NCI-H1048 (cell line): ENCODE measurements at places on chromosomes 12 and 14.

- DNase-seq, result no peak
Observed at GRCh38 chr12:3141339-3142321, 64.5 kb downstream of the TSPAN9 start.

DNA sequence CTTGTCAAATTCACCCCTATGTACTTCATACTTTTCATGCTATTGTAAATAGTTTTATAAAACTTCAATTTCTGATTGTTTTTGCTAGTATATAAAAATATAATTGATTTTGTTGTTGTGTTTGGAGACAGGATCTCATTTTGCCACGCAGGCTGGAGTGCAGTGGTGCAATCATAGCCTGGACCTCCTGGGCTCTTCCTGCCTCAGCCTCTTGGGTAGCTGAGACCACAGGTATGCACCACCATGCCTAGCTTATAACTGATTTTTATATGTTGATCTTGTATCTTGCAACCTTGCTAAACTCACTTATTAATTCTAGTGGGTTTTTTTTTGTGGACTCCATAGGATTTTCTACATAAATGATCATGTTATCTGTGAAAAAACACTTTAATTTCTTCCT lies 23.5 kb downstream of the ATP5MC2 start:
- no peak for DNase-seq

GRCh38 chr12:67592228-67593011 lies 56.1 kb upstream of the DYRK2 start:
- no peak for DNase-seq

GRCh38 chr14:60175255-60175902 lies 10.2 kb upstream of the DHRS7 start:
- DNase-seq, result no peak

- DNase-seq, result no peak
Observed at GRCh38 chr12:45669792-45670191, 59.7 kb upstream of the ARID2 start.

- no peak for DNase-seq
Observed at GRCh38 chr12:121560392-121561008, 20.3 kb downstream of the KDM2B start.

DNA sequence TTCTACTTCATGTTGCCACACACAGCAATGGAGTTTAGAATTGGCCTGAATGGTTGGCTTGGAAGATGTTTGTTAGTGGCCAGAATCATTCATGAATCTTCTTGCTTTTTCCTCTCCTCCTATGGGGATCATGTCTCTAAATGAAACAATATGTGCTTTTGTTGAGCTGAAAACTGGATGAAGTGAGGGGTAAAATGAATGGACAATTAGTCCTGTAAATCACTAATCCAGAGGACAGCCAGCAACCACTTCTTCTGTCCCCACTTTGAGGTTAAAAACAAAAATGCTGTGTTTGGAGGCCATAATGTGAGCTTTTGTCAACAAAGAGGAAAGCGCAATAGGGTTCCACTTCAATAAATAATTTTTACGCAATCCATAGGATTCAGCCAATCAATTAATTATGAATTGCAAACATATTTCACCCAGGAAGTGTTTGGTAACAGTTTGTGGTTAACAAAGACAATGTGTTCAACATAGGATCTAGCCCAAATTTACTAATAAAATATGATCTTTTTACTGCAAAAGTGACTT lies 30.3 kb upstream of the AMIGO2 start:
- no peak for DNase-seq

- DNase-seq, result no peak
Observed at GRCh38 chr12:93918262-93918661, 230.1 kb upstream of the PLXNC1 start.

GRCh38 chr12:16385782-16386646 lies 38.6 kb downstream of the MGST1 start:
- DNase-seq, result peak; percentile 35

DNA sequence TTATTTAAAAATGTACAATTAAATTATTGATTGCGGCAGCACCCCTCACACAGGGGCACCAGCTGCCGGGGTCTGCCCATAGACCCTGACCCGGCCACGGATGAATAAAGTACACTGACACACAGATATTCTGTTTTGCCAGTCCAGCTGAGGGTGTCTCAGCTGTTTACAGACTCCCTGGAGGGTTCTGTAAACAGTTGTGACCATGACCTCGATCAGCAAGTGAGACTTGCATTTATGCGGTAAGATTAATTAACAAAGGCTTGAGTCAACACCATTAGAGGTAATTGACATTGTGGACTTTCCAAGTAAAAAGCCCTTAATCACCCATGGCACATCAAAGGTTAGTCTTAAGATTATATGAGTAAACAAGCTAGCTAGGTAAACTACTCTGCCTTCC lies 94.3 kb downstream of the FUT8 start:
- no peak for DNase-seq

DNA sequence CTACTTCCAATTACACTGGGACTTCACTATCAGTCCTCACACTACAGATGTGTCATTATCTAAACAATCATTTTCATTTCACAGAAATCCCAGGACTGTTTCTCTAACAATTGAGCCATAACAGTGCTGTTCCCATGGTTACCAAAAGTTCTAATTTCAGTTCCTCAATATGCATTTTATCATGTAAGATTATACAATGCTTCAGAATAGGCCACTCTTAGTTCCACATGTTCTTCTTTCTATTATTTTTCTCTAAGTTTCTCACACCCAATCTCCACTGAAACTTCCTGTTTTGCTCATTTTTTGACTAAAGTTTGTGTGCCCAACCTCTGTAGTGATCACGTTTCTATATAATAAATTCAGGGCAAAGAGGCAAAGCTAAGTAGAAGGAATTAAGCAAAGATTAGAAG lies 185.8 kb downstream of the DUSP6 start:
- DNase-seq, result no peak

DNA sequence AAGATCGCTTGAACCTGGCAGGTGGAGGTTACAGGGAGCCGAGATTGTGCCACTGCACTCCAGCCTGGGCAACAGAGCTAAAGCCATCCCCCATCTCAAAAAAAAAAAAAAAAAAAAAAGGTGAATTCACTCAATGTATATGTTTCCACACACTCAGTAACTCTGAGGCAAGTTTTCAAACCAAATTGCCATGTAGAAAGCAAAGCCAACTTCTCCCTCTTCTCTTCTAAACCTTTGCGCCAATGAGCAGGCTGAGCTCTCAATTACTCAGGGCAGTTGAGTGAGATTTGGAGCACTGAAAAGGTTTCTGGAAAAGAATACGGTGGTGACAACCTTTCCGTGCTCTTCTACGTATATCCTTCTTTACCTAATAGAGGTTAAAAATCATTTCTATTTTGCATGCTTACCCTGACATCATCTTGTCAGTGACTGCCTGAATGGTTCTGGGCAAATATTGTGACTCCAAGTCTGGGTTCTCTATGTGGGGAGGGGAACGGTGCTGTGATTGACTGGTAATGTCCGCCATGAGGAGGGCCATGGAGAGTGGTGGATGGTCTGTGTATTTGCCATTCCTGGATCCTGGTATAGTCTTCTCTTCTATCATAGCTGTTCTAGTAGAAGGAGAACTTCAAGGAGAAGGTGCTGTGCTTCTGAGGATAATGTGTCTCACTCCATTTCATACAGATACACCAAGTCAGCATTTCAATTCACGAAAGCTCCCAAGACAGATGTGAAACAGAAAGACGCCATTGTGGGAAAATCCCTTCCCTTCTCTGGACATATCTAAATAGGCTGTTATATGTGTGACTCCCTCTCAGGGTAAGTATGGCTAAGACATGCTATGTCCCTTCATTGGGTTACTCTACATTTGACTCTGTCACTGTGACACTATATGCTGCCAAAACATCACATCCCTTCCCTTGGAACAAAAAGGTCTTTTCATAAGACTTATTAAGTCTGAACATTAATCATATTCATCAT lies 46.2 kb upstream of the MED13L start:
- DNase-seq, result no peak

DNA sequence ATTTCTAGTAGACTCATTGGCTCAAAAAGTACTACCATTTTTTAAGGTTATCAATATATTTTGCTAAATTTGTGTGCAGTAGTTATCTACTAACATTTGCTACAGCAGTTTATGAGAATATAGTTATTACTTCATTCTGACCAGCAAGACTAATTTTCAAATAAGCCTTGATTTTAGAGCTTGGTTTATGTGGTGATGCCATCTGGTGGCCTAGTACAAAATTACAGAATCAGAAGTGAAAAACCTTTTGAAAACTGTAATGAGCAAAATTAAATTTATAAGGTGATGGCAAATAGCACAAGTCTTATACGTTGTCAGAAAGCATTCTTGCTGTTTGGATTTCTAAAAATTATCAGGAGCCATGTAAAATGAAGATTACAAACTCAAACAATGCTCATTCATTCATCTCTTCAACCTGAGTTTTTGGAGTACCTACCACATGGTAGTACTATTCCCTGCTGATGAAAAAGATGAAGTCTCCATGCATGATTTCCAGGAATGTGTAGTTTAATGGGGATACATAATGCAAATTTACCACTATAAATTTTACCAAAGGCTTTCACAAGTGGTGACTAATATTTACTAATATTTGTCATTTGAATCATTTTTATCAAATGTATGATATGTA lies 51.0 kb downstream of the MAGOHB start:
- no peak for DNase-seq

GRCh38 chr14:100837805-100838350 lies 12.0 kb downstream of the MEG3 start:
- no peak for DNase-seq

GRCh38 chr12:121789233-121789781 lies 4.2 kb downstream of the RHOF start:
- DNase-seq, result no peak

GRCh38 chr12:38782359-38782758 lies 123.0 kb downstream of the CPNE8 start:
- no peak for DNase-seq

- no peak for DNase-seq
Observed at GRCh38 chr14:65043893-65044595, 57.3 kb downstream of the FNTB start.

- no peak for DNase-seq
Observed at GRCh38 chr12:6352193-6353173, 10.6 kb upstream of the TNFRSF1A start.

GRCh38 chr12:48768147-48768546 lies 20.7 kb downstream of the ADCY6 start:
- DNase-seq, result no peak

DNA sequence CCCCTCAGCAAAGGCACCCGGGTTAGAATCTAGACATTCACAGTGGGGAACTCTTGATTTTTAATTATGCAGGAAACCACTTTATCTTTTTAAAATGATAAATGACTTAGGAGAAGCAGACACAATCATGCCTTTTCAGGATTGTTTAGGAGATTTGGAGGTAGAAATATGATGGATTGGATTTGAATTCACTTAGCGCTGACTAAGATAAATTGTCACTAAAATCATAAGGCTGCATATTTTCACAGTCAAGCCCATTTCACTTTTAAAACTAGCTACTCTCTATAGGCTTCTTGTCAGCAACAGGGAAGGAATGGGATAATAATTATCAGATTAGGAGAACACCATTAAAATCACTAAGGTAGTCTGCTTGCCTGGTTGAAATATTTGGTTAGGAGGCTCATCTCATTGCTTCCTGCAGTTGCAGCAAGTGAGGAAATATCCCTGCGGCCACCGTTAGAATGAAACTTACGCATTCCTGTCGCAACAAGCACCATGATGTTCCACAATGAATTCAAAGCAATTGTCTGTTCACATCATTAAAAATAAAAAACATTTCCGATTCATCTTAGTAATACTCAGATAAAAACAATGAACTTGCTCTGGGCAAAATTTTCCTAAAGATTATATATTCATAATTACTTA lies 31.9 kb downstream of the DACT1 start:
- DNase-seq, result no peak

GRCh38 chr14:75539561-75540478 lies 17.6 kb downstream of the BATF start:
- no peak for DNase-seq

- DNase-seq, result no peak
Observed at GRCh38 chr12:59093073-59093772, 172.9 kb upstream of the LRIG3 start.

- DNase-seq, result no peak
Observed at GRCh38 chr12:43988838-43989560, 153.1 kb downstream of the TMEM117 start.

GRCh38 chr14:100678469-100678828 lies 48.2 kb upstream of the DLK1 start:
- DNase-seq, result no peak

DNA sequence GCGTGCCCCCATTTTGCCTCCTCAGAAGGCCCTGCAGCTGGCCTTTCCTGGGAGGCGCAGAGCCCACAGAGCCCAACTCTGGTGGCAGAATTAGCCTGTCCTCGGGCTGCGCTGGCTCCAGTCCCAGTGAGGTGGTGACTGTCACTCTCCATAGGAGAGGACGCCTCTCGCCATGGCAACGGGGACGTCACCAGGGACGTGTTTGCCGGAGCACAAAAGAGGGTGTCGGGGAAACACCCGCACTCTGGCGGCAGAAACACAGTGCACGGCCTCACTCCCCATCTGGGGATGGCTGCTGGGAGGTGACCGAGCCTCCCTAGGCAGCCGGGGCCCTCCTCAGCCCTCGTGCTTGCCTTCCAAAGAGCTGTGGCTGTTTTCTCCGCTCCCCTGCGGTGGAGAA lies 50.2 kb upstream of the NCOR2 start:
- DNase-seq, result no peak

DNA sequence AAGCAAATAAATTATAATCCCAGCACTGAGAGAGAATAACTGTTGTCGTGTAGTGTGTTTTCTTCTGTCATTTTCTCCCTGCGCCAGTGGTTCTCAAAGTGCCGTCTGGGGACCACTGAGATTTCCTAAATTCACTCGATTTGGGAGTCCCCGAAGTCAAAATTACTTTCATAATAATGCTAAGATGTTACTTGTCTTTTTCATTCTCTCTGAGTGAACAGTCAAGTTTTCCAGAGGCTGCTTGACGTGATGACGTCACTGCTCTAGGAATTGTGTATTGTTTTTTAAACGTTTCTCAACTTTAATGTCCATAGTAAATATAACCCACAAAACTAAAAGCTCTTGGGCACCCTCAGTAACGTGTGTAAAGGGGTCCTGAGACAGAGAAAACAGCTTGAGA lies 796 bp upstream of the POP5 start:
- no peak for DNase-seq

DNA sequence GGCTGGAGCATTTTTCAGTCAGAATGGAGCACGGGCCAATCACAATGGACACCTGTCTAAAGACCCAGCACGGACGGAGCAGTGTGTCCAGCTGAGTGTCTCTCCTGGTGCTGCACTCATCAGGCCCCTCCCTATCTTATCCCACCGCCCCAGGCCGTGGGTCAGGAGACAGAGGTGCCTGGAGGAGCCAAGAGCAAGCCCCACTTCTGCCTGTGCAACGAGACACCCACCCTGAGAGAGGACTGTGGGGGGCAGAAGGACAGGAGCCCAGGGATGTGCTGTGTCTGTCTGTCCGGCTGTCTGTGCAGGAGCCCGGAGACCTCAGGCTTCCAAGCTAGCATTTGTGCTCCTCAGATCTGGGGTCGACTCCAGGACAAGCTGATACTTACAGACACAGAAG lies 69.6 kb upstream of the SFSWAP start:
- no peak for DNase-seq

- no peak for DNase-seq
Observed at GRCh38 chr12:108806346-108806745, 51.0 kb downstream of the SSH1 start.

GRCh38 chr12:6684609-6685008 lies 4.6 kb downstream of the ZNF384 start:
- no peak for DNase-seq
